Activated CD4-positive, alpha-beta T cell treated with anti-CD3 and anti-CD28 coated beads, Interleukin-2, amount 10 ng/mL, durations not matched to agents 7 days and 5 days (primary cell): ENCODE measurements at places on chromosomes 2 and 18.

GRCh38 chr2:8344144-8345097 is 337.4 kb upstream of the ID2 start:
- peaks cover 10% of the 10 kb centered on the region for H3K36me3 ChIP-seq
- DNase-seq, result no peak
- no peak overlapping the region for H3K27ac ChIP-seq
- no peaks in the 10 kb centered on the region for H3K27me3 ChIP-seq

GRCh38 chr2:99559075-99559662 is 69.4 kb upstream of the REV1 start:
- no peak overlapping the region for H3K27ac ChIP-seq
- DNase-seq, result peak; percentile 84
- H3K4me3 ChIP-seq, result no peak overlapping the region
- H3K36me3 ChIP-seq, result no peaks in the 10 kb centered on the region

DNA sequence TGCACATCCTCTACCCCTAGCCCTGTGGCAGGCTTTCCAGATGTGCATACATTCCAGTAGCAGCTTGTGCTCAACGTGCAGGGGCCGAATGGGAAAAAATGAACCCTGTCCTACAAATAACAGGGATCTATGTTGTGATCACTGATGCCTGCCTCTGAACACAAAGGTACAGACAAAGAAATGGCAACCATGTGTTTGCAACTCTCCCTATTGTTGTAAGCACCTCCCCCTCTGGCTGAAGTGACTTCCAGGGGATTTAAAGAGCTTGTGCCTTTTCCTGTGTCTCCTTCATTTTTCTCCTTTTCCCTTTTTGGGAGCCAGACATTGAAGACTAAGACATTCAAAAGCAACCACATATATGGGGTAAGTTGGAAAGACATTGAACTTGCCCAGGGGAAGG is 21.6 kb downstream of the ARHGAP25 start:
- no peak for DNase-seq
- H3K27me3 ChIP-seq, result no peaks in the 10 kb centered on the region
- H3K4me3 ChIP-seq, result no peak overlapping the region
- H3K4me1 ChIP-seq, result peaks cover 86% of the 10 kb centered on the region

GRCh38 chr2:9124231-9124741 is 82.3 kb upstream of the ASAP2 start:
- H3K4me3 ChIP-seq, result no peak overlapping the region
- DNase-seq, result no peak
- no peak overlapping the region for H3K27ac ChIP-seq
- H3K27me3 ChIP-seq, result peaks cover 5% of the 10 kb centered on the region

GRCh38 chr2:165952741-165953211 is 800 bp downstream of the TTC21B start:
- no peaks in the 10 kb centered on the region for H3K27me3 ChIP-seq
- no peak overlapping the region for H3K27ac ChIP-seq
- H3K36me3 ChIP-seq, result peaks cover 4% of the 10 kb centered on the region
- H3K4me3 ChIP-seq, result no peak overlapping the region
- peaks cover 13% of the 10 kb centered on the region for H3K4me1 ChIP-seq

GRCh38 chr18:44848644-44849335 is 168.1 kb downstream of the SETBP1 start:
- H3K36me3 ChIP-seq, result no peaks in the 10 kb centered on the region
- no peaks in the 10 kb centered on the region for H3K4me1 ChIP-seq
- DNase-seq, result no peak

DNA sequence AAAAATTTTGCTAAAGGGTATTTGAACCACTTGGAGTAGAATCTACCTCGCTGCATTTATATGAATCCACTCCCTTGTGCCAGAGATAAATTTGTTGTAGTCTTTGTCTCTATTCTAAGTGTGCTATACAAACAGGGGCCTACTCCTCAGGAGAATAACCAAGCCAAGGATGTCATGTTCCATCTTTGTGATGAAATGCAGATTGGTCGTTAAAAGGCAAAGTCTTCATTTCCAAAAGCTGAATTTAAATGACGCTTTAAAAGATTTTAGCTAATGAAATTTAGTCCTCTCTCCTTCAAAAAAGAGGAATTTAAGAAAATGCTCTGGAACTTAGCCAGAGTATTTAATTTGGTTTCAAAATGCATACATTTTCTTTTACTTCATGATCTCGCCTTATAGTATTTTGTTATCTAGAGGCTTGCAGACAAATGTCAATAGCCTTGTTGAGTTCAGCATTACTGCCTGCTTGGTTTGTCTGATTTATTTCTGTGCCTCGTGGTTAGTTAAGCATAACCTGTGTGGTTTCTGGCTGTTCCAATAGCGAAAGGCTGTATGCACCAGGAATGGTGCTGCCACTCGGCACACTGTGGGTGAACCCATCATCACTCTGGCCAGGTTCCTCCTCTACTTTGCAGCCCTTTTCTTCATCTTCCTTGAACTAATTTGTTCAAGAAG is 417.6 kb downstream of the ZNF521 start:
- H3K4me1 ChIP-seq, result no peaks in the 10 kb centered on the region
- H3K27ac ChIP-seq, result no peak overlapping the region
- H3K27me3 ChIP-seq, result peaks cover 3% of the 10 kb centered on the region
- H3K4me3 ChIP-seq, result no peak overlapping the region
- H3K36me3 ChIP-seq, result no peaks in the 10 kb centered on the region

DNA sequence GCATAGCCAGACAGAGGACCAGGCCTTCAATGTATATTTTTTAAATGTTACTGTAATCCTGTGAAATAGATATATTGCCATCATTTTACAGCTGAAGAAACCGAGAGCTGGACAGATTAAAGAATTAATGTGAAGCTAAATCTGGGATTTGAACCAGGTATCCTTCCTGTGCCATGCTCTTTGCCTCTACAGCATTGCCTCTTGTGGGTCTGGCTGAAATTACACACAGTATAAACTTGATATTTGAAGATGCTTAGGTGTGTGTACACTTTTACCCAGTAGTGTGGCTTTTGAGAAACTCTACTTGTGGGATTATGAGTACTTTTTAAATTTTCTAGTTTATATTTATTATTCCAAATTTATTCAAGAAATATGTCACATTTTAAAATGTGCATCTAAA is 264.5 kb downstream of the CNTNAP5 start:
- H3K4me1 ChIP-seq, result no peaks in the 10 kb centered on the region
- no peak overlapping the region for H3K27ac ChIP-seq
- H3K27me3 ChIP-seq, result no peaks in the 10 kb centered on the region

DNA sequence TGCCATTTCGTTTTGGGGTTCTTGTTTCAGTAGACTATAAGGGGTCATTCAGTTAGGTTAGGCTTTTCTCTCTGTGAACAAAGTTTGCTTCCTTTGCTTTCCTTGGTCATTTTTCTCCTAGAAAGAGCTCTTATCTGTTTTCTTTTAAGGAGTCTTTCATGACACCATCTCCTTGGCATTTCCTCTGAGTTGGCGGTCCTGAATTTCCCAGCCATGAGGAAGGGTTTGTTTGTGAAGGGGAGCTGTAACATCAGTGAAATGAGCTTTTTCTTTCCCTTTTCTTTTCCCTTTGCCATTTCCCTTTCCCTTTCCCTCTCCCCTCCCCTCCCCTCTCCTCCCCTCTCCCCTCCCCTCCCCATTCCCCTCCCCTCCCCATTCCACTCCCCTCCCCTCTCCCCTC is 61.7 kb downstream of the MAP4K4 start:
- H3K27me3 ChIP-seq, result no peaks in the 10 kb centered on the region
- DNase-seq, result no peak
- H3K4me3 ChIP-seq, result no peak overlapping the region
- H3K4me1 ChIP-seq, result peaks cover 59% of the 10 kb centered on the region

GRCh38 chr2:240966906-240967680 is 31.3 kb upstream of the SNED1 start:
- DNase-seq, result no peak
- H3K36me3 ChIP-seq, result no peaks in the 10 kb centered on the region
- no peak overlapping the region for H3K27ac ChIP-seq
- H3K27me3 ChIP-seq, result peaks cover 5% of the 10 kb centered on the region

GRCh38 chr2:237603718-237604362 is 13.3 kb upstream of the RAB17 start:
- H3K4me1 ChIP-seq, result peaks cover 21% of the 10 kb centered on the region
- H3K27ac ChIP-seq, result peak overlapping the region; percentile 85
- DNase-seq, result peak; percentile 73
- peaks cover 2% of the 10 kb centered on the region for H3K27me3 ChIP-seq
- peak overlapping the region; percentile 10 for H3K4me3 ChIP-seq

DNA sequence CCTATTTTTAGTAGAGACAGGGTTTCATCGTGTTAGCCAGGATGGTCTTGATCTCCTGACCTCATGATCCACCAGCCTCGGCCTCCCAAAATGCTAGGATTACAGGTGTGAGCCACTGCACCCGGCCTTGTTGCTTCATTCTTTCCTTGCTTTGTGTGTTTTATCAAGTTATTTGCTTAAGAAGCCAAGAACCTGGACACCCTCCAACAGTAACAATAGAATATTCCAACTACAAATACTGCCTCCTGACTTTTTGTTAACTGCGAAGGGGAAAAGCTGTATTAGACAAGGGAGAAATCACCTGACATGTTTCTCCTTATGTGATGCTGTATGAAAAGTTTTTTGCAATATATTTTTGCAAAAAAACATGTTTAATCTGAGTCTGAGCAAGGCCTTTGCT is 297.2 kb downstream of the NCKAP5 start:
- no peaks in the 10 kb centered on the region for H3K36me3 ChIP-seq
- DNase-seq, result no peak
- H3K4me3 ChIP-seq, result no peak overlapping the region

GRCh38 chr2:86039963-86040655 is 65.6 kb downstream of the POLR1A start:
- no peaks in the 10 kb centered on the region for H3K27me3 ChIP-seq
- DNase-seq, result no peak
- H3K36me3 ChIP-seq, result peaks cover 57% of the 10 kb centered on the region
- peak overlapping the region; percentile 99 for H3K27ac ChIP-seq
- peaks cover 76% of the 10 kb centered on the region for H3K4me1 ChIP-seq

GRCh38 chr2:55163274-55163721 is 68.8 kb downstream of the CLHC1 start:
- H3K36me3 ChIP-seq, result no peaks in the 10 kb centered on the region
- H3K4me1 ChIP-seq, result no peaks in the 10 kb centered on the region
- no peak overlapping the region for H3K27ac ChIP-seq
- H3K27me3 ChIP-seq, result no peaks in the 10 kb centered on the region
- H3K4me3 ChIP-seq, result no peak overlapping the region

DNA sequence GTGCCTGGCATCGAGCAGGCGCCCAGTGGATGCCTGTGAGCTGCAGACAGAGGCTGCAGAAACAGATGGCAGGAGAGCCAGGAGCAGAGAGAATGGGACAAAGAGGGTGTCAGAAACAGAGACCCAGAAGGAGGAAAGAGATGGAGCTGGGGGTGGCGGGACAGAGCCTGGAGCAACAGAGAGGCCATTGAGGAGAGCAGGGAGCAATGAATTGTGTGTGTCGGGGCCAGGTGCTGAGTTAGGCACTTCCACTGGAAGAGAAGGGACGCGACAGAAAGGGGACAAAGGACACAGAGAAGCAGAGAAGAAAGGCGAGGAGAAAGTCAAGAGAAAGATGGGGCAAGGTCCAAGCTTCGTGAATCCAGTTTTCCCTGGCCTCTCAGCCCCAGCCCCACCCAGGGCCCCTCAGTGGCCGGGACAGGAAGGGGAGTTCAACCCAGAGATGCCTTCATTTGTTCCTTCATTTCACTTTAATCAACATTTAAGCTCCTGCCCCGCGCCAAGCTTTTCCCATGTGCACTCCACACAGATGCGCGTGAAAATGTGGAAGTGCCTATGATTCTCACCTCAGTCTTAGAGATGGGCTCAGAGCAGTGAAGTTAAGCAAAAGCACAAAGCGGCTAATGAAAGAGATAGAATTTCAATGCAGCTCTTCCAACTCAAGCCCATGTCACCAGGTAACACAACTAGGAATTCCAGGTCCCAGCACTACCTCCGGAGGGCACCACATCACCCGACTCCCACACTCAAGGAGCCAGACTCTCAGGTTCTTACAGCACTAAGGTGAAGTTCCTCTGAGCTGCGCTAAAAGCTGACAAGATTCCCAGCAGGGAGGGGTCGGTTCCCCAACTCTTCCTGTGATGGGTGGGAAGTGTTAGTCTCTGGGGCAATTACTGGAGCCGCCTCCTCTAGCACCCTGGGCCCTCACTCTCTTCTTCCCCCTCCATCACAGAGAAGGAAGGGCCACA is 55.1 kb downstream of the TNS1 start:
- no peak for DNase-seq
- H3K36me3 ChIP-seq, result no peaks in the 10 kb centered on the region
- H3K27ac ChIP-seq, result peak overlapping the region; percentile 51
- H3K4me3 ChIP-seq, result no peak overlapping the region
- H3K27me3 ChIP-seq, result peaks cover 20% of the 10 kb centered on the region

- H3K27me3 ChIP-seq, result no peaks in the 10 kb centered on the region
- H3K4me1 ChIP-seq, result no peaks in the 10 kb centered on the region
- H3K36me3 ChIP-seq, result no peaks in the 10 kb centered on the region
- H3K27ac ChIP-seq, result no peak overlapping the region
- DNase-seq, result no peak
- H3K4me3 ChIP-seq, result no peak overlapping the region
Observed at GRCh38 chr2:80461505-80462197, 157.1 kb upstream of the LRRTM1 start.

GRCh38 chr2:61117534-61117933 is 44.5 kb upstream of the C2orf74 start:
- no peak overlapping the region for H3K27ac ChIP-seq
- no peak overlapping the region for H3K4me3 ChIP-seq
- no peaks in the 10 kb centered on the region for H3K4me1 ChIP-seq

DNA sequence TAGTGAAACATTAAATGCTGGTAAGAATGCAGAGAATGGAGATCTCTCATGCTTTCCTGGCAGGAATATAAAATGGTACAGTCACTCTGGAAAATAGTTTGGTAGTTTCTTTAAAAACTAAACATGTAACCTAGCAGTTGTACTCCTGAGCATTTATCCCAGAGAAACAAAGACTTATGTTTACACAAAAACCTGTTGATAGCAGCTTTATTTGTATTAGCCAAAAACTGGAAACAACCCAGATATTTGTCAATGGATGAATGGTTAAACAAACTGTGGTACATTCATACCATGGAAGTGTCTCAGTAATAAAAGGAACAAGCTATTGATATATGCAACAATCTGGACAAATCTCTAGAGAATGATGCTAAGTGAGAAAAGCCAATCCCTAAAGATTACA is 81.7 kb upstream of the CTAGE1 start:
- no peak overlapping the region for H3K4me3 ChIP-seq
- no peaks in the 10 kb centered on the region for H3K36me3 ChIP-seq
- no peaks in the 10 kb centered on the region for H3K27me3 ChIP-seq

DNA sequence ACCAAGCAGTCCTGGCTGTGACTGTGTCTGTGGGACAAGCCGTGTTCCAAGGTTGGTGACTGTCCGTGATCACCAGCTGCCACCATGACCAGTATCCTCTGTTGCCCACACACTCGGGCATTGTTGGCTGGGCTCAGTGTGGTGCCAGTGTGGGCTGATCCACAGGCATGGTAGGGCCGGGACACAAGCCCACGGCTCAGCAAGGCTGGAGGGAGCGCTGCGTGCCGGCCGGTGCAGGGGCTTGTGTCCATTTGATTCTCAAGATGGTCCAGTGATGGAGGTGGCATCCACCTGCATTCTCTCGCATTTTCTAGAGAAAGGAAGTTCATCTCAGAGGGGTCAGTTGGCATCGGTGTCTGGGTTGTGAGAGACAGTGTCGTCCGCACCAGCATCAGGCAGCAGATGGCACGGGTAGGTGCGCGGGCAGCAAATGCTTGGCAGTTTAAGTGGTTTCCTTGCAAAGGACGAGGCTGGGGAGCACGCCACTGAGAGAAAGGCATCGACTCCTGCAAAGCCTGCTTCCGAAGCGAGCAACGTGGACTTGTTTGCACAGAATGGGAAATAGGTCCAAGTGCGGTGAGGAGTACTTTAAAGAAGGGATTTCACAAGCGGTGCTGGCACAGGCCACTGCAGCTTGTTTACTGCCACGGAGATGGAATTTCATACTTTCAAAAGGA is 20.9 kb downstream of the TWIST2 start:
- no peaks in the 10 kb centered on the region for H3K4me1 ChIP-seq
- no peaks in the 10 kb centered on the region for H3K27me3 ChIP-seq
- H3K4me3 ChIP-seq, result no peak overlapping the region
- no peak for DNase-seq
- no peak overlapping the region for H3K27ac ChIP-seq
